ENCODE measurements at places on chromosomes 12 and 14.

DNA sequence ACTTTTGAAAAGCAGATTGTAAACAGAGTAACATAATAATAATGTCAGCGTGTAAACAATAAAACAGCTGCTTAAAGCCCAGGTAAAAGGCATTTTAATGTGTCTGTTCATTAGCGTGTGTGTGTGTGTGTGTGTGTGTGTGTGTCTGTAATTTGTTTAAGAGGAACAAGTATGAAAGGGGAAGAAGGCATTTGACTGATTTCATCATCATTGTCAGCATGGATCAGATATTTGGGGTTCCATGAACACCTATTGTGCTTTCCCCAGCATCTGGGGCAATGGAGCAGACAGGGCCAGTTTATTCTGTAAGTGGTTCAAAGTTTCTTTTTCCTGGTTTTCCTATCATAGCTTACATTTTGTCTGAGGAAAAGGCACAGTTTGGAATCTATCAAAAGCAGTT lies 28.9 kb downstream of the SLC25A21 start:
- DNase-seq, result no peak

DNA sequence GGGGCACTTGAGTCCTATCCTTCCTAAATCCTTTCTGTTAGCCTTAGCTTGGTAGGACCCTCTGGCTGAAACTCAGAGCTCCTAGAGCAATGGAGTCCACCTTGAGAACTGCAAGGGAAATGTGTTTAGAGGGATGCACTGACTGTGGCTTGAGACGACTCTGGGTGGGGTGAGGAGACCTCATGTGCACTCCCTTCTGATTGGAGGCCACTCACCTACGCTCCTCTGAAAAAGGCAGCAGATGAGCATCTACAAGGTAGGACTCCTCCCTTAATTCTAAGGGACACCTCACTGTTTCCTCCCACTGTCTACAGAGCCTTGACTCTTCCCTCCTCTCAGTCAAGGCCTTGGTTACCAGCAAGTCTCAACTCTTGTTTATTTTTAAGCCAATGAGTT lies 1.0 kb downstream of the MAP3K12 start:
- no peak for DNase-seq

DNA sequence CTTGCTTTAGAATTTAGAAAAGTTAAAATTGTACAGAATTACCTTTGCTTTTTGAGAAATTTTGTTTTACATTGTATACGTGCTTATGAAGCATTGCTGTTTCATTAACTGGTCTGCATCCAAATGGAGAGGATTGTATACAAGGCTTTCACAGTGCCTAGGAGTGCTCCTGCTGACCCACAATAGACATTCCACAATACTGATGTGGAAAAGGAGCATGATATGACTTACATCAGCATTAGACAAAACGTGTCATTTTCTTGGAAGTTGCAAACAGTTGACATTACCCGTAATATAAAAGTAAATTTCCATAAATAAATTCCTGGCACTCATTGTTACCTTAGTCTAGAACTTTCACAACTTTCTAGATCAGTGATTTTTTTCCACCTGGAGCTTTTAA lies 1.9 kb downstream of the PRKD1 start:
- DNase-seq, result no peak

GRCh38 chr14:61215222-61216020 lies 65.7 kb downstream of the TMEM30B start:
- no peak for DNase-seq

DNA sequence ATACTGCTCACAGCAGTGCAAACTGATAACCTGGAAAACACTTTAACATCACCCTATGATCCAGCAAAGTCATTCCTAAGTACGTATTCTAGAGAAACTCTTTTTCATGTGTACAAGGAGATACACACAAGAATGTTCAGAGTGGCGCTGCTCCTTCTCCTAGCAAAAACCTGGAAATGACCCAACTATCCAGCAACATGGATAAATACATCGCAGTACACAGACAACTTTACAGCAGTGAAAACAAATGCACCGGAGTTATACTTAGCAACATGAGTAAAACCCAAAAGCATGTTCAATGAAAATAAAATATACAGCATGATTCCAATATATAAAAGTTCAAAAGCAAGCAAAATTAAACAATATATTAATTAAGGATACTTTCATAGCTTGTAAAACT lies 18.7 kb downstream of the SART3 start:
- DNase-seq, result no peak
